ENCODE measurements at places on chromosomes 1 and 21.

GRCh38 chr1:40948741-40949443 is 30.6 kb upstream of the CTPS1 start:
- peak; percentile 62 for DNase-seq

DNA sequence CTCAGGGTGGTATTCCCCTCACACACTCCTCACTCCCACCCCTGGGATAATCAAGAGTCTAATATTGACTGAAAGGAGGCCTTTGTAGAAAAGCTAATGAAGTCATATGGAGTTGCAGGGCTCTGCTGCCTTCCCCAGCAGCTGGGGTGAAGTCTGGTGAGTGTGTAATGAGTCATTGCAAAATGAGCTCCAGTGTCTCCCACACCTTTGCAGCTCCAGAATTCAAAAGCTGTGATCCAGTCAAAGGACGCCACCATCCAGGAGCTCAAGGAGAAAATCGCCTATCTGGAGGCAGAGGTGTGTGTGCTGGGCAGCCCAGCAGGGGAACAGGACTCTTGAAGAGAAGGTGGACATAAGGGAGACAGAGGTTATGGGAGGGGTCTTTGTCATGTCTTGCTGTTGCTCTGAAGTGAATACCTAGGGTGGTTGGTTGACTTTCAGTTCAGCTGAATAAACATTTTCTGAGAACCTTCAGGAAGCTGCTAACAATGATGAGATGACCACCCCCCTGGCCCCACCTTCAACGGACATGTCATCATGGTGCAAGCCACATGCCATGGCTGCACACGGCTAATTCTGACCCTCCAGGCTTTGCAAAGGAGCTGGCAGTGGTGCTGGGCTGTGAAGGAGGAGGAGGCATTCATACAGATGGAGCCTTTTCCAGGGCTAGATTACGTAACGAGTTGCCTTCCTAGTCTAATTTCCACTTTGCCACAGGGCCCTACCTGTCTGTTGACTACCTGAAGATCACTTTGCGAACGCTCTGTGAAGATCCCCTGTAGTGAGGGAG is 32.2 kb upstream of the SNX27 start:
- no peak for DNase-seq

GRCh38 chr1:170893655-170894297 is 41.6 kb upstream of the MROH9 start:
- DNase-seq: no peak

GRCh38 chr1:9078752-9079500 is 9.5 kb upstream of the SLC2A5 start:
- DNase-seq: no peak

DNA sequence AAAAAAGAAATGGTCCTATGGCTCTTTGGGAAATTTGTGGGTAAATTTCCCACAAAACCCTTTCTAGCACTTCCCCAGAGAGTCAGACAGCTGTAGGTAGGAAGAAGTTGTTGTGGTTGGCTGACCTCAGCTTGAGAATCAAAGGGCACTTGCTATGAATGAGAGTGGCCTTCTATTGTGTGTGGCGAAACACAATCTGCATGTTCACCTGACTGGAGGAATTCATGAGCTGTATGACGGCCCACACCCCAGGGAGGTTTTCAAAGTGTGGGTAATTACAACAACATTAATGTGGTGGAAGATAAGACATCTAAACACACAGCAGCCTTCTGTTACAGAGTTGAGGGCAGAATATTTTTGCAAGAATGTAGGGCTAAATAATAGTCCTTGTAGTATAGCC is 38.8 kb downstream of the NGF start:
- no peak for DNase-seq

GRCh38 chr1:171290621-171291020 is 23.4 kb upstream of the FMO4 start:
- DNase-seq: no peak

DNA sequence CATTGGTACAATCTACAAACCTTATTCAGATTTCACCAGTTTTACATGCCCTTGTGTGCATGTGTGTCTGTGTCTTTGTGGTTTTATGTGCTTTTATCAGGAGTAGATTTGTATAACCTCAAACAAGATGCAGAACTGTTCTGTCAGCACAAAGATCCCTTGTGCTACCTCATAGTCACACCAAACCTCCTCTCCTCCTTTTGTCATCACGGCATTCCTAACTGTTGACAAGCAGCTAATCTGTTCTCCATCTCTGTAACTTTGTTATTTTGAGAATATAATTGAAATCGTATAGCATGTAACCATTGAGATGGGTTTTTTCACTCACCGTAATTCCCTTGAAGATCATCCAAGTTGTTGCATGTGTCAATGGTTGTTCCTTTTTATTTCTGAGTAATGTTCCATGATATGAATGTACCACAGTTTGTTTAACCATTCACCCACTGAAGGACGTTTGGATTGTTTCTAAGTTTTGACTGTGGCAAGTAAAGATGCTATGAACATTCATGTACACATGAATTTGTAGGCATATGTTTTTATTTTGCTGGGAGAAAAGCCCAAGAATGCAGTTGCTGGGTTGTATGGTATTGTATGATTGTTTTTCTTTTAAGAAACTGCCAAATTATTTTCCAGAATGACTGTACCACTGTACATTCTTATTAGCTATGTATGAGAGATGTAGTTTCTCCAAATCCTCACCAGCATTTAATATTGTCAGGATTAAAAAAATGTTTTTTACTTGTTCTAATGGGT is 78.1 kb upstream of the B3GALT2 start:
- DNase-seq: no peak

DNA sequence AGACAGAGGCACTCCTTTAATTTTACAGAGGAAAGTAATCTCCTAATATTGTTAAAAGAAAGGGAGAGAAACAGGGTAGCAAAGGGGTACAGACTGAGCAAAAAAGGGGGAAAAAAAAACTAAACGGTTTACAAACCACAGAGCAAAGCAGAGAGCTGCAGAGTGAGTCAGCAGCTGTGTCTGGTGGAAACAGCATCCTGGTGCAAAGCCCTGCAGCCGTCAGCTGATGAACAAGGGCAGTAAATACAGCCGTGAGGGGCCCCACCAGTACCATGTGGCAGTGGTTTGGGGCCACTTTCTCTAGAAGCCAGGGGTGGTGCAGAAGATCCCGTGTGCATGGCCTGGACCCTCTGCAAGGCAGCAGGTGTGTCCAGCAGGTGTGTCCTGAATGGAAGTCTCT is 111.3 kb downstream of the ERG start:
- DNase-seq: no peak

DNA sequence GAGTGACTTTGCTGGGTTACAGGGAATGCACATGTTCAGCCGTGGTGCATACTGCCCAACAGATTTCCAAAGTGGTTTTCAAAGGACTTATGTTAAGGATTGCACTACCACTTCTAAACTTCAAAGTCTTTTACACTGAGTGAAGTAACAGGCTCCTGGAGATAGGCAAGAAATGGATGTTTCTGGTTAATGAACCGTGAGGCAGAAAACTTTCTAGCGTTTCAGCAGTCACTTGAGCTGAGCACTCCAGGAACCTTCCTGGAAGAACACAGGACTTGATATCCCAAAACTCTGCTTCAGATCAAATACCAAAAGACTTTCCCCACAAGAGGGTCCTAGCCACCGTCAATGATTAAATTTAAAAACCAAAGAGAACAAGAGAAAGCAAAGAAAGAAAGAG is 74.3 kb upstream of the ATP1A1 start:
- no peak for DNase-seq

- no peak for DNase-seq
These were observed 4.3 kb upstream of the CPLANE2 start for GRCh38 chr1:16241221-16241708.

- DNase-seq: no peak
These were observed 428.0 kb upstream of the CAMK1G start for GRCh38 chr1:209155546-209155945.

- DNase-seq: no peak
These were observed 101.2 kb downstream of the GDAP2 start for GRCh38 chr1:117828201-117828600.

- DNase-seq: no peak
These were observed 17.9 kb downstream of the TNFRSF8 start for GRCh38 chr1:12080773-12081556.

DNA sequence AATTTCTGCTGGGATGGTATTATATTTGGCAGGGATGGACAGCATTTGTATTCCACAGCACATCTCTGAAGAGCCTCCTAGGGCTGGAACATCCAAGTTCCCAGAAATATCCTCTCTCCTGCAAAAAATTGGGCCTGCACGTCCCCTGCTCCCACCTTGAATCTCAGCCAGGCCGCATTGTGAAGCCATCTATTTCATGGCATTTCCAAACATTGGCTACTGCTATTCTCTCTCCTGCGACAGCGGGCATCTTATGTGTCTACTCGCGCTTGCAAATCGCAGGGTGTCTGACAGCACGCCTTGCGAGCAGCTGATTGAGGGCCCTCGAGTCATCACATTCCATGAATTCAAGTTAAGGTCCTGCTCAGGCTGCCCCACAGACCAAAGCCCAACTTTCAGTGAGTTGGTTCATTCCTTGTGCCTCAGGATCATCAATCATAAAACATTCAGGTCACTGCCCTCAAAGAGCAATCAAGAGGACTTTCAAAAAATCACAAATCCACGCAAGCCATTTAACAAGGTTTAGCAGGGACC is 15.8 kb downstream of the RGS8 start:
- DNase-seq: no peak

DNA sequence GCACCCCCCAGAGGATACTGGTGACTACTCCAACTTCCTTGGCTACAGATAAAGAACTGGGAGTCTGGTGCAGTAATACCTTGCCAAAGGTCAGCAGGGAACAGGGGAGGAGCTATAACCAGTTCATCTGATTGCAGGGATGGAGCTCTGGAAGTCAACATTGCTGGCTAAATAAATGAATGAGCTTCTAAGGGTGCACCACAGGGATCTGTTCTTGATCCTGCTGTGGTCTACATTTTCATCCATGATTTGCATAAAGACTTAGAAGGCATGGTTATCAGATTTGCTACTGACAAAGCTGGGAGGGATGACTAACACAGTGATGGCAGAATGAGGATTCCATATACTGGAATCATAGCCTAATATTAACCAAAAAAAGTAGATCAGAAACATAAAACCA is 18.3 kb downstream of the PLEKHA6 start:
- DNase-seq: peak; percentile 77

GRCh38 chr1:54163051-54163450 is 10.3 kb upstream of the CDCP2 start:
- no peak for DNase-seq

- DNase-seq: no peak
These were observed 242.7 kb upstream of the JUN start for GRCh38 chr1:59026472-59026948.

GRCh38 chr1:43493661-43494450 is 36.8 kb upstream of the PTPRF start:
- no peak for DNase-seq

- no peak for DNase-seq
These were observed 39.4 kb downstream of the RCSD1 start for GRCh38 chr1:167669209-167670124.

DNA sequence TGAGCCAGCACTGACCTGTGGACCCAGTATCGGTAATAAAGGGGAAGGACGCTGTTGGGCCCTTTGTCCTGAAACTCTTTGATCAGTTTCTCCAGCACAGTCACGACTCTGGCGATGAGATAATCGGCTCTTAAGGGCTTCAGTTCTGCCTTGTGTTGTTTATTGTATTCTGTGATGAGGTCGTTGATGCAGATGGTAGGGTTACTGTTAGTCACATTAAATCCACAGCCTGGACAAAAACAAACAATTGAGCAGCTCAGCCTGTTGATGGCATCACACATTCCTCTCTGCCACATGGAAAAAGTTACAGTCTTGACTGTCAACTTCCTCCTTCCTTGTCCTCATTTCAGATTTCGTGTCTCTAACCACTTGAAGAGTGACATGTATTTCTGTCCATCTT is 57.6 kb downstream of the SIM2 start:
- DNase-seq: no peak

DNA sequence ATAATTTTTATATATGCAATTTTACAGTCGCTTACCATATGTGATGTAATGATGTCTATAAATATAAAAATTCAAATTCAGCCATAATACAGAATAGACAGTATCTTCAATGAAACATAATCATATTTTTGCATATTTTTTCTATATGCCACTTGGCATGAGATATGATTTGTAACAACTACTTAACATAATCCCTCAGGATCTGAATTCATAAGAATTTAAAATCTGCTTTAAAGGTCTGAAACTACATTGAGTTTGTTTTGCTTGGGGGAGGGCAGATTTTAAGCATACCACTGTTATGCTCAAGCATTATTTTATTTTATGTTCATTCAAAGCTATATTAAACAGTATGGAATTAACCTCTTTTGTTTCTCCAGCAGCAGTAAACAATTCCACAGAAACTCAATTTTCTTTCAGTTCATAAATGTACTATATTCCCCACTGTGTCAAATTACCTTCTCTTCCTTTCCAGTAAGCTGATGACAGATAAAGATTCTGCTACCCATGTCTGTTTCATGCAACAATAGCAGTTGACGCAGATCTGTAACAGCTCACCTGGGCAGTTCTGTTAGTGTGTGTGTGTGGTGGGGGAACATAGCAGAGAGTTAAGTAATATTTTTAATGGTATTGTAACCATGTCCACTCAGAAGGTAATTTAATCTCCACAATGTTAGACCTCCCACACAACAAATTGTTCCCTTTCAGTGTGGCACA is 224.8 kb downstream of the NTNG1 start:
- DNase-seq: peak; percentile 83

GRCh38 chr21:44506279-44507255 is 33.4 kb downstream of the KRTAP10-1 start:
- no peak for DNase-seq

DNA sequence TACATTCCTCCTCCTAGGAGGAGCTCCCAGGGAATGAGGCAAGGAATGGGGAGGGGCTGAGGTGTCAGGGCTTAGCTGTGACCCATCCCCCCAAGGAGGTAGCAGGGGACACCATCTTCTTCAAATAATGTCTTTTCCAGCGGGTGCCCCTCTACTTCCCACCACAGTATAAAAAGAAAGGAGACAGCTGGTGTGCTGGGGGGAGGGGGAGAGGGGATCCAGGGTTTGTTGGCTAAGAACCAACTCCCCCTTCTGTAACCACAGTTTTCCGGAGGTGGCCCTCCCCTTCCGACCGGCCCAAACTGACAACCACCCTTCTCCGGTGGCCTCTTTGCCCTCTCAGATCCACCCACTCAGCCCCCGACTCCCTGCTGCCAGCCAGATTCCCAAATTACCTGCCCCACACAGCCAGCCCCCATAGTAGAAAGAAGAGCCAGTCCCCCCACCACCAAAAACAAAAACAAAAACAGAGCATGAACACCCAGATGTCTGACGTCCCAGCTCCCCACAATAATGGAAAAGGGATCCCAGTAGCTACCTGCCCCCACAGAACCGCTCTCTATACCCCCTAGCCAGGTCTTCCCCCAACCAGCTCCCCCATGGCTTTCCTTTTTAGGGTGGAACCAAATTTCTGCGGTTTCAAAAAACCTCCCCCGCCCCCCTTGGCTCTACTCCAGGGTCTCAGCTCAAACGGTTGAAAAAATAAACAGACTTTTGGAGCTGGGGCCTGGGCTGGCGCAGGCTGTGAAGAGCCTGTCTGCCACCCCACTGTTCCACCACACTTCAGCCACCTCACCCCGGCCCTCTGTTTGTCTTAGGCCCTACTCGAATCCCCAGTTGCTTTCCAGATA is 2.1 kb downstream of the ARHGEF2 start:
- peak; percentile 94 for DNase-seq

All from NCI-H2081 (cell line).